ENCODE measurements at places on chromosomes 7 and 10.

DNA sequence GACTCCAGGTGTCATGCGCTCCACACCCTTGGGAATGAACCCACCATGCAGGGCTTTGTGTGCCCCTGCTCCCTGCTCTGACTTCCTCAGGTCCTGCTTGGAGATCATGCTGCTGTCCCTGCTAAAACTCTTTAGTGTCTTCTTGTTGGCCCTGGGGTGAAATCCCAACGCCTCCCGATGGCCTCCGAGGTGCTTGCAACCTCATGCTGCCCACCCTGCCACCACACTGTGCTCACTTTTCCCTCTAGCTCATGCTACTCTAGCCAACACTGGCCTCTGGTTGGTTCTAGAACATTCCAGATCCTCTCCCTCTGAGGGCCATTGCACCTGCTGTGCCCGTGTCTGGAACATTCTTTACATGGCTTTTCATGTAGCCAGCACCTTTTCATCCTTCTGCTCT lies 227.7 kb downstream of the ADAM12 start:
- no peak for DNase-seq

DNA sequence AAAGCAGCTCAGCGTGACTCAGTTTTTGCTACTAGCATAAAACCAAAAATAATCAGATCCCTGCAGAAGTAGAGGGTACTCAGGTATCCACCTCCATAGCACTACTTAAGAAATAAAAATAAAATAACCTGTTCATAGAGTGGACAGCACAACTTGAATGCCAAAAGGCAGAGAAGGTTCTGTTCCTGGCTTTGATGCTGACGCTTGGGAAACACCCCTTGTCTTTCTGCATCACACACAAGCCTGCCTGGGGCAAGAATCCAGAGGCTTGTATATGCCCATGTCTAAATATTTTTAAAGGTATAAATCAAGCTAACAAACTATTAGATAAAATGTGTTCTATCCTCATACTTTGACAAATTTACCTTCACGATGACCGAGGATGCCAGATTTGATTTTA lies 207.3 kb downstream of the KIAA1217 start:
- no peak for DNase-seq

DNA sequence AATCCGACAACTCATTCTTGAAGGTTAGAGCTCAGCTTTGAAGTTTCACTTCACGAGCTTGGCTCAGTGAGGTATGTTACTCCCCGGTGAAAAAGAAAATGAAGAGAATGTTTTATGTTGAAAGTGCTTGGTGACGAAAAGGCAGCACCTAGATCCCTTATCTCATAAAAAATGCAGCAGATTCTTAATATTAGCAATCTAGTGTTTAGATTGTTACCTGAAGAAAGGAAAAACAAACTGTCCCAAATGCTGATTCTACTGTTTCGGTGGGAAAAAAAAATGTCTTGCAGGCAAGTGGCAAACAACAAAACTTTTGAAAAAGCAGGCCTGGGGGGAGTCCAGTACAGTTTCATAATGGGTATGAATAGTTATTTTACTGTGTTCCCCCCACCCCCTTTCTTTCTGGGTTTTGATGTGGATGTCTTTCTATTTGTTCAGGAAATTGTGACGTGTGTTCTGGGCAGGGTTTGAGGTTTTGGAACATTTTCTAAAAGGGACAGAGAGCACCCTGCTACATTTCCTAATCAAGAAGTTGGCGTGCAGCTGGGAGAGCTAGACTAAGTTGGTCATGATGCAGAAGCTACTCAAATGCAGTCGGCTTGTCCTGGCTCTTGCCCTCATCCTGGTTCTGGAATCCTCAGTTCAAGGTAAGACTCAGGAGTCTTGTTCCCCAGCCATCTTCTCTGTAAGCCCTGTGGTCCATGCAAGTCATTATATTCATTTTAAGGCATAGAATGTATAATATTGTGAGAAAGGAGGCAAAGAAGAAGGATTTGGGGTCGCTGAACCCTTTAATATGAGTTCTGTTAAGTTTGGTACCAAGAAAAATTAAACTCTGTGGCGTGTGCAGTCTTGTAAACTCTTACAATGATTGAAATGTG lies at the start of gene SRGN:
TSS of gene SRGN (plus strand) at position 514 of the 881 bp plus-strand sequence. CDS start at position 569, 55 bp downstream.
- DNase-seq = peak; percentile 46

DNA sequence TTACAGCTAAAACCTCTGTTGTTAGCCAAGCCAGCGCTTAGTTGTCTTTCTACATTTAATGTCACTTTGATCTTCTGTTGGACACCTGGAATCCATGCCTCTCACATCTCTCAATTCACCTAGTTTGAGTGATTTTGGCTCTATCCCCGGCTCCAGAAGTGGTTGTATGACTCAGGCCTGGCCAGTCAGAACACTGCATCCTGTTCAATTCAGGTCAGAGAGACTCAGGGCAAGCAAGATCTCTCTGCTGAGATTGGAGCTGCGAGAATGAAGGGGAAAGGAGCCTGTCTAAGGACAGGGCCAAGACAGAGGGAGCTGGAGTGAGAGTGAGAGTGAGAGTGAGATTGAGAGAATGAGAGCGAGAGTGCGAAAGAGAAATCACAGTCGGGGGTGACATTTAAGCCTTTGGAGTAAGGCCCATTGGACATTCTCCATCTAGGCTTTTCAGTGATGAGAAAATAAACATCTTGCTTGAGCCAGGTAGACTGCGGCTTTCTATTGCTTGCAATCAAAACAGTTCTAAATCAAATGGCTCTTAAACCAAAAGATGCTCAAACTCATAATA lies 83.3 kb upstream of the DYNC1I1 start:
- no peak for DNase-seq

- no peak for DNase-seq
These were observed 112.8 kb upstream of the PDCD4 start for GRCh38 chr10:110758898-110759297.

GRCh38 chr7:149477494-149478443 lies 16.9 kb upstream of the ZNF777 start:
- DNase-seq = no peak

DNA sequence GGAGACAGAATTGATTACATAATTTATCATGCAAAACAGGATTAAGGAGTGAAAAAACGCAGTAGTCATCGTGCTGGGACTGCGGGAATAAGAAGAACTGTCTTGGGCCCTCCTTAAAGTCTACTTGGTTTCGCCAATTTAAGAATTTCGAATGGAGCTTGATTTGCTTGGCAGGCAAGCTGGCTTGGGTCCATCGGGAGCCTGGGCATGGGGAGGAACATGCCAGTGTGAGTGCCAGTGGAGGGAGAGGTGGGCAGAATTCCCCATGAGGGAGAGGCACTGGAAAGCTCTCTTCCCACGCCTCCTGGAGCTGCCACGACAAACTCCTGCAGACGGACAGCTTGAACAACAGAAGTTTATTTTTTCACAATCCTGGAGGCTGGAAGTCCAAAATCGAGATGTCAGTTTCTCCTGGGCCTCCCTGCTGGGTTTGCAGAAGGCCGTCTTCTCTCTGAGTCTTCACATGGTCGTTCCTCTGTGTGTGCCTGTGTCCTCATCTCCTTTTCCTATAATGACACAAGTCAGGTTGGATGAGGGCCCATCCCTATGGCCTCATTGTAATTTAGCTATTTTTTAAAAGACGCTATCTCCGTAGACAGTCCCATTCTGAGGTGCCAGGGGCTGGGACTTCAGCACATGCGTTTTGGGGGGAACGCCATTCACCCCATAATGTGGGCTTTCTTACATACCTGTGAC lies 528.7 kb upstream of the DPP6 start:
- no peak for DNase-seq
